ENCODE measurements at places on chromosomes 11 and 22.

GRCh38 chr11:14345668-14346067 is 13.3 kb downstream of the RRAS2 start:
- no peak for DNase-seq

- no peak for DNase-seq
These were observed 4.9 kb upstream of the CCDC34 start for GRCh38 chr11:27367881-27368280.

GRCh38 chr11:94876645-94877442 is 96.5 kb downstream of the CWC15 start:
- no peak for DNase-seq

GRCh38 chr11:9827708-9828107 is 163.8 kb downstream of the SWAP70 start:
- no peak for DNase-seq

GRCh38 chr11:36222831-36223635 is 66.2 kb downstream of the COMMD9 start:
- DNase-seq, result no peak

- DNase-seq, result no peak
These were observed 15.3 kb upstream of the SLCO2B1 start for GRCh38 chr11:75135651-75136050.
